Smooth muscle cell of the brain vasculature (primary cell): ENCODE measurements at places on chromosomes 3 and 15.
A peak's percentile ranks its signal among the peaks of the same experiment; 100 is the strongest.

GRCh38 chr3:197472151-197472550, 83.6 kb downstream of the BDH1 start:
- DNase-seq = no peak

DNA sequence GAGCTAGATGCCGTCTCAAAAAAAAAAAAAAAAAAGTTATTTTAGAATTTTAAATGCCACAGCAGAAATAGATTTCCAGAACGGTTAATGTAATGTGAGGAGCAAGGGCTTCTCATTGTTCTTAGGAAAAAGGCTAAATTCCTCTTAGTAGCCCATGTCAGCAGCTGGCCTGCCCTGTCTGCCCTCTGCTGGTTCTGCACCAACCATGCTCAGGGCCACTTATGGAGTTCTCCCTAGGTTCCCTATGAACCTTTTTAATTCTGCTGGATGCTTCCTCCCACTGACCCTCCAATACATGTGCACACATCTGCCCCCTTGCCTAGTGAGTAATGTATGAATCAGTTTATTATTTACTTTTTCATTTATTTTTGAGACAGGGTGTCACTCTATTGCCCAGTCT, 32.2 kb upstream of the DPPA4 start:
- DNase-seq = no peak

DNA sequence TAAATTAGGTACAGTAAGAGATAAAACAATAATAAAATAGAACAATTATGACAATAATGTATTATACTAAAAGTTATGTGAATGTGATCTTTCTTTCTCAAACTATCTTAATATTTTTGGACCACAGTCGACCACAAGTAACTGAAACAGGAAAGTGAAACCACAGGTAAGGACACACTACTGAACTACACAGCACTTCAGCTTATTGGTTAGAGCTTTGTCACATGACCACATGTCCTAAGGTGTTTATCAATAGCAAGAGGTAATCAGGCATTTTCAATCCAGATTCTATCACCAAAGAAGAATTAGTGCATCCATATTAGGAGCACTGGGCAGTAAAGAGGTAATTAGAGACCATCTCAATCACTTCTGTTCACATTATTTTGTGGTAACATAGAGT, 392.8 kb downstream of the RSL24D1 start:
- DNase-seq = no peak

DNA sequence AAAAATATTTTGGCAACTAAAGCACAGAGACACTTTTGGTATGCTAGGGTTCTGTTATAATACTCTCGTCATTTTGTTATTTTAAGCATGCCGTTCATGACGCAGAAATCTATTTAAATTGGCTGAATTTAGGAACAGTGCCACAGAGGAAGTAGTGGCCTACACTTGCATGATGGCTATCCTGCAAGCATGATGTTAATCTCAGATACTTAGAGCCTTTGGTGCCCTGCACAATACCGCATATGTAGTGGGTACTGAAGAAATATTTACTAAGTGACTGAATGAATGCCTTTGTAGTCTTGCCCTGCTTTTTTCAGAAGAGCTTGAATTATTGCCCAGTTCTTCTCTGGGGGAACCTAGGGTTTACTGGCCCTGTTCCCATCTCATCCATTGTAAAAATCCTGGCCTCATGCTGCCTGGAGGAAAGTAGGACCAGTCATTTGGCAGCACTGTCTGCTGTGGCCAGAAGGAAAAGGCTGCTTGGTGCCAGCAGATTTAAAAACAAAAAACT, 79.0 kb downstream of the SERPINI1 start:
- DNase-seq = no peak

- DNase-seq = no peak
Observed at GRCh38 chr3:130748981-130749380, 2.4 kb upstream of the PIK3R4 start.

GRCh38 chr15:52728899-52729298, 49.7 kb upstream of the ATOSA start:
- DNase-seq = no peak

DNA sequence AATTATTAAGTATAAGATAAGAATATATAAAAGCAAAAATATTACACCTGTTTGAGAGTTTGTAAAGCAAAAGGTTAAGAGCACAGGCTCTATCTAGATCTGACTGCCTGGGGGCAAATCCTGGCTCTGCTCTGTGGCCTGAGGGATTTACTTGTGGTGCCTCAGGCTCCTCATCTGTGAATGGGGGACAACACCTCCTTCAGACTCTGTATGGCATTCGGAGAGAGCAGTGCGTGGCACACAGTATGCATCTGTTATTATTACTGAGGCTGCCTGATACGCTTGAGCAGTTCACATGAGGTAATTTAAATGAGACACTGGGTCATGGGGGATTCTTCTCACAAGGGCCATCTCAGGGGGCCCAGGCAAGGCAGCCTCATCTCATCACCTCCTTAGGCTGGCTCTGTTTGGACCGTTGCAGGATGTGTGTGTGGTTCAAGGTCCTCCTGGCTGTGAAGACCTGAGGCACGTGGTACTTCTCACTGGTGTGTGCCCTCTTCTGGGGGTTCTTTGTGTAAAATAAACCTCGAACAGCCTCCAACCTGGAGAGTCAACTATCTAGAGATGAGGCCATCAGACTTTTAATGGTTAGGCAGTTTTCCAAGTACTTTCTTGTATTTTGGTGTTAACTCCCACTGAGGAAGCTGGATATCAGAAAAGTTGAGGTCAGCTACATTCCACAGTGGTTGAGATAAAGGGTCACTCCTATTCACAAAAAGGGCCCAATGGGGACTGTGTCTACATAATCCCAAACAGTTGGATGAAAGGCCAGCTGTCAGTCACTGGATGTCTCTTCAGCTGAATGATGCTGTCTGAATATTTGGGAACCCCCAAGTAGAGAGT, 9.0 kb downstream of the GNB5 start:
- no peak for DNase-seq

GRCh38 chr3:189561256-189561655, 69.9 kb upstream of the TP63 start:
- no peak for DNase-seq

- no peak for DNase-seq
Observed at GRCh38 chr15:56160966-56161365, 82.7 kb downstream of the RFX7 start.

DNA sequence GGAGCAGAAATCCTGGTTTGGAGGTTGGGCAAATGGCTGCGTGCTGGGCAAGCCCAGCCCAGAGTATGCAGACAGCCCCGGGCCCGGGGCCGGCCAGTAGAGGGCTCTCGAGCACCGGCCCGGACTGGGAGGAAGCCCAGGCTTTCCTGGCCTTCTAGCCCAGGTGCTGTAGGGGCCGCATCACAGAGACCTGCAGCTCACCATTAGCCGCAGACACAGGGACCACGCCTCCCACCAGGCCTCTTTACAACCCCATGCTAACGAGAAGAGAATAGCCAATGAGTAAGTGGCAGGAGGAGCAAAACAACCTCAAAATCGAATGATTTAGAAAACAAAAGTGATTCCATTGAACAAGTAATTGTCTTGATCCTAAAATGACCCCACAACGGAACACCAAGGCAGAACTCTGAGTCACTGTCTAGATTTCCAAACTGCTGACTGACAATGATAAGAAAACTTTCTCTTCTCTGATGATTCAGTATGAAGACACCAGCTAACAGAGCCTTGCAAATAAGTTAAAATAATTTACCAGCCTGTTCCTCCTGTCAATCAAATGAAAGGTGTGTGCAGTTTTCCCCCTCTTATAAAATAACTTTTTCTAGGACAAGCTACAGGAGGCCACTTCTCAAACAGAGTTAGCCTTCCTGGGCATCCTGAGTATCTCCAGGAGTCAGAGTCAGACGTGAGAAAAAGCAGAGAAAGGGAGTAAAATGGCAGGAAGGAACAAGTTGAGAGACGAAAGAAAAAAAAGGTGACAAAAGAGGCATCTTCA, 102.2 kb downstream of the DGKG start:
- no peak for DNase-seq

- no peak for DNase-seq
Observed at GRCh38 chr3:107082527-107082926, 294.7 kb upstream of the CCDC54 start.

- DNase-seq = no peak
Observed at GRCh38 chr3:55243678-55244077, 243.4 kb downstream of the WNT5A start.

DNA sequence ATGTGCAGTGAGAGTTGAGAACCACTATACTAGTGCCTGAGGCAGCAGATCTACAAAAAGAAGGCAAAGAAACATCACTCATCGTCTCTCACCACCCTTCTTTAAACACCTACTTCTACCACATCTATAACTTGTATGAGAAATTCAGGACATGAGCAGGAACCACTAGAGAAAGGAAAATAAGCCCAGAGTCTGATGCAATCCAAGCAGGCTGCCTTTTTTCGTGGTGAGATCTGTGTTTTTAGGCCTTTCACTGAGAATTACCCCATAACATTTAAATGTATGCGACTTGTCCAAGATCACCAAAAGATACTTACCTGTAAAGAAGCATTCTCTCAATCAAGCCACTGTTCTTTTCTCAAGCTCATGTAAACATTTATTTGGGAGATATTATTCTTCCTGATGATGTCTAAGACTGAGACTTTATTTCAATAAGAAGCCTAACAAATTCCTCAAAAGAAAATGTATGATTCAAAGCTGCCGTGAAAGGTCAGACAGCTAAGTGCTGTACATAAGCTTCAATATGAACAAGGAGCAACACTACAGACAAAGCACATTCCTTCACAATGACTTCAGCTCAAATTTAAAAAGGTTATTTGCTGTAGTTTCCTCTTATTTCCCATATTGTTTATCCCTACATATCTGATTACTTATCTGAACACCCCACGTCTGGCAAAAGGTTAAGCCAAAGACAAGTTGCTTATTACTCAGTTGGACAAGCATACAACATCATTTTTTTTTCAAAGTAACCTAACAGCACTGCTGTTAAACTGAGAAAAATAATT, 16.5 kb downstream of the SPICE1 start:
- no peak for DNase-seq

GRCh38 chr3:185655426-185656320, 69.6 kb downstream of the SENP2 start:
- no peak for DNase-seq

DNA sequence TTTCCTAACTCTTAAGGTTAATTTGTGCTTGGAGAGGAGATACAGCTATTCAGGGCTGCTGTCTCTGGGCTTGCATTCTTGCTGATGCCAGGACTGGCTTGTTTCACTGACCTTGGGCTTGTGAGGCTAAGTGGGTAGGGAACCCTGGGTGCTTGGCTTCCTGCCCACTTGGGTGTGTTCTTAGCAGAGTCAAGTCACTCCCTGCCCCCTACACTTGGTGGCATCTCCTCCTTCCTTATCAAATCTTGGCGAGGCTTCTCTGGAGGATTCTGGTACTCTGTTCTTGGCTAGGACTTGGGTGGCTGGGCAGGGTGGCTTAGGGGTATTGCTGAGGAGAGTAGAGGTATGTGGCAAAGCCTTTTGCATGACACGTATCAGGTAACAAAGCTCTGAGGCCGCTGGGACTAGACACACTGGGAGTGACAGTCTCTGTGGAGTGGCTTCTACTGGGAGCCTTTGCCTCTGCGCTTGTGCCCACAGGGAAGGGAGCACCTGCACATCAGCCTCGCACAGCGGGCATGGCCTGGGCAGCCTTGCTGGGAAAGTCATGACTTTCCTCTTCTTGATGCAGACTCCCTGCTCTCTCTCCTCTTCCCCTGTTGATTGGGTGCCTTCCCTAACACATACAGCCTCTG, 41.8 kb downstream of the CHCHD6 start:
- DNase-seq = no peak

DNA sequence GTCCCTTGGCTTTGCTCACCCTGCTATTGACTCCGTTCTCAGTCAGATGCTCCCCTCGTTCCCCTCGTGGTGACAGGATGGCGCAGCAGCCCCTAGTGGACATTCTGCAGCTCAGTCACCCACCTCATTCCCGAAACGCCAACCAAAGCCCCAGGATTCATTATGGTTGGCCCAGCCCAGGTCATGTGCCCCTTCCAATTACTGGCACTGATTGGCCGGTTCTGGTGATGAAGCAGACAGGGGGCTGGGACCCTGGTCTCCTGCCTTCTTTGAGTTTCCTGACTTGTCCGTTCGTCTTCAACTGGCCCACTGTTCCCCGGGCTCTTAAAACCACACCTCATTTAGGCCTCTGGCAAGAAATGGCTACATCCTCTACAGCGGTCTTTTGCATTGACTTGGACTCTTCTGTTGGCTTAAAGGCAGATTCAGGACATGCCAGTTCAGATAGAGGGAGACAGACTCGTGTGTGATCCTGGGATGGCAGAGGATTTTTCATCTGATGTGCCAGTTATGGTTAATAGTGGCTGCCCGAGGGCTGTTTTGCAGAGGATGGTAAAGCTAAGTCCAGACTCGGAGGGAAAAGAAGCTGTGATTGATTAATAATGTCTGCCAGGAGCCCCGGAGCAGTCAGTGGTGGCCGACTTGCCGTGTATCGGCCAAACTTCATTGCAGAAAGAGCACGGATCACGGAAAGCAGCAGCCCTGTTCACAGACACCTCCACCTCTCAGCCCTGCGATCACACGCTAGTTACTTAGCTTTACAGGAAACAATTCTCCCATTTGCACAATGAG, 37.8 kb downstream of the LSM3 start:
- DNase-seq = peak; percentile 52

GRCh38 chr15:100790786-100791265, 88.8 kb upstream of the ALDH1A3 start:
- DNase-seq = no peak

GRCh38 chr15:62902821-62903220, 139.7 kb upstream of the TPM1 start:
- DNase-seq = no peak

GRCh38 chr3:129992781-129993180, 18.3 kb downstream of the TRH start:
- DNase-seq = no peak

DNA sequence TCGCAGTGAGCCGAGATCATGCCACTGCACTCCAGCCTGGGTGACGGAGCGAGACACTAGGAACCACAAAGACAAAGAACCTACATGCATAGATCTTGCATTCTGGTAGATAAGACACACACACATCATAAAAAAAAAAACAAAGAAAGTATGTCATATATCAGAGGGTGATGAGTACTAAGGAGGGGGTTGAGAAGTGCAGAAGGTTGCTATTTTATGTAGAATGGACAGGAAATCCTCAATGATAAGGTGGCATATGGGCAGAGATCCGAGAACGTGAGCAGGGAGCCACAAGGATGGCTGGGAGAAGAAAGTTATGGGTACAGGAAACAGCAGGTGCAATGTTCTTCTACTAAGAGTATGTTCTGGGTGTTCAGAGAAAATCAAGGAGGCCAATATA, 118.8 kb downstream of the MEX3B start:
- DNase-seq = no peak

GRCh38 chr3:183448369-183449128, 20.1 kb upstream of the MCF2L2 start:
- DNase-seq = no peak

GRCh38 chr15:95884276-95884675, 446.2 kb upstream of the NR2F2 start:
- no peak for DNase-seq

DNA sequence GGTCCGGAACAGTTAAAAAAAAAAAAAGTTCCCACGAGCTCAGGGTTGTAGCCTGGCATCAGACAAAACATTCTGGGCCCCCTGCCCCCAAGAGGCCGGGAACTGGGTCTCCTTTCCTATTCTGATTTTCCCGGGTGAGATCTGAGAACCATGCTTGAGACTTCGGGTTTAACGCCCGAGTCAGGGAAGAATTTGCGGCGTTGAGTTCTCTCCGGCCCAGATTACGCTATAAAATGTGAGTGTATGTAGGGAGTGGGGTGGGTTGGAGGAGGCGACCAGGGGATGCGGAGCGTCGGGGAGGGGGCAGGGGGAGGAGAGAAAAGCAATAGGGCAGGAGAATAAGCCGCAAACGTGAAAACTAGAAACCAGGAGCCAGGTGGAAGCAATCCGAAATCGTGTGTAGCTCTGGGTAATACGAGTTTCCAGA, 2.7 kb downstream of the ZIC1 start:
- DNase-seq = no peak

GRCh38 chr15:70430069-70430468, 332.4 kb upstream of the TLE3 start:
- no peak for DNase-seq
